ENCODE measurements at places on chromosomes 1 and 21.

GRCh38 chr1:181149326-181150125 is 61.0 kb downstream of the IER5 start:
- peak; percentile 65 for DNase-seq

GRCh38 chr1:202835548-202836072 is 24.9 kb downstream of the PCAT6 start:
- peak; percentile 14 for DNase-seq

- no peak for DNase-seq
Measured at GRCh38 chr1:25006770-25007169, 76.7 kb upstream of the RUNX3 start.

GRCh38 chr1:53539711-53540603 is 80.8 kb downstream of the DMRTB1 start:
- no peak for DNase-seq

GRCh38 chr1:222165629-222166028 is 382.3 kb downstream of the HHIPL2 start:
- DNase-seq = no peak

- DNase-seq = no peak
Measured at GRCh38 chr1:163082971-163083370, 13.8 kb downstream of the RGS4 start.

DNA sequence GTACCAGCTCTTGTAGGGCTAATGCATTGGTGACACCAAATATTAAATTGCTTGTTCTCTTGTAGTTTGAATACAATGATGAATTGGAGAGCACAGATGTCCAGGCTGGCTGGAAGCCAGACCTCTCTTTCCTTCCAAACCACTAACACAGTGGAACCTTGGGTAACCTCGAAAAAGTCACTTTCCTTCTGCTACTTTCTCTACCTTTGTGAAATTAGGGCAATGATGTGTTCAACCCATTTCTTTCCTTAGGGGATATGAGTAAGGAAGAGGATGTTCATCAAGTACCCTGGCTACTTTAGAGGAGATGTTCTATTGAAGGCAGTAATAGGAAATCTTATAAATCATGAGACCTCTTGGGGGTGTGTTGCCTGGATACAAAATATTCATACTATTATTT is 55.7 kb downstream of the XCL2 start:
- no peak for DNase-seq

All from T-helper 17 cell (primary cell).